AG10803 (cell line): ENCODE measurements at places on chromosomes 1 and 21.
A peak's percentile ranks its signal among the peaks of the same experiment; 100 is the strongest.

DNA sequence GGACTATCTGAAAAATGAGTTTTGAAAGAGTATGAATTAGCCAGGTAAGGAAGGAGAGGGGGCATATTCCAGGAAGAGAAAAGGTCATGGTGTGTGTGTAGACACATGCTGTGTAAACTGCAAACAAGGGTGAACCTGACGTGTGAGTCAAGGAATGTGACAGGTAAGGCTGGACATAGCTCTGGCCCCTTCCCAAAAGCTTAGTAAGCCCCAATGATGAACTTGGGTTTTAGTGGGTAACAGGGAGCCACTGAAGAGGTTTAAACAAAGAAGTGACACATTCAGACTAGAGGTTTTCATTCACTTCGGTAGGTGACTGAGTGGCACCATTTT is 36.7 kb downstream of the EGLN1 start:
- DNase-seq, result no peak

- DNase-seq, result no peak
Measured at GRCh38 chr1:23720256-23720995, 22.8 kb upstream of the ELOA start.

GRCh38 chr1:43708002-43708410 is 670 bp downstream of the ST3GAL3 start:
- DNase-seq, result peak; percentile 36

GRCh38 chr1:222546091-222546490 is 1.8 kb downstream of the HHIPL2 start:
- DNase-seq, result no peak

- no peak for DNase-seq
Measured at GRCh38 chr1:66333466-66334199, 200.3 kb upstream of the SGIP1 start.

GRCh38 chr1:243475966-243476365 is 220.1 kb downstream of the SDCCAG8 start:
- peak; percentile 34 for DNase-seq

- no peak for DNase-seq
Measured at GRCh38 chr1:117899801-117900200, 29.6 kb downstream of the GDAP2 start.

DNA sequence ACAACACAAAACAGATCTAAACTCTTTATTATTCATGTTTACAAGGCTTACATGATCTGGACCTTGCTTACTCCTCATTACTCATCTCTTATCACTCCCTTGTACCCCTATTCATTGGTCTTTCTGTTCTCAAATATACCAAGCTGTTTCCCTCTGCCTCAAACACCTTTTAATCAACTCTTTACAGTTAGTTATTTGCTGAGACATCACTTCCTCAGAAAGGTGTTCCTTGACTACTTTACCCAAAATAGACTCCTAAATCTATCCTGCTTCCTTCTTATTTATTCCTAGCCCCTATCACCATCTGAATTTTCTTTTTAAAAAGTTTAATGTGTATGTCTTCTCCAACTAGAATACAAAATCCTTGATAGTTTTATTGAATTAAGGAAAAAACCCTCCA is 100.6 kb upstream of the SLFNL1 start:
- DNase-seq, result no peak

DNA sequence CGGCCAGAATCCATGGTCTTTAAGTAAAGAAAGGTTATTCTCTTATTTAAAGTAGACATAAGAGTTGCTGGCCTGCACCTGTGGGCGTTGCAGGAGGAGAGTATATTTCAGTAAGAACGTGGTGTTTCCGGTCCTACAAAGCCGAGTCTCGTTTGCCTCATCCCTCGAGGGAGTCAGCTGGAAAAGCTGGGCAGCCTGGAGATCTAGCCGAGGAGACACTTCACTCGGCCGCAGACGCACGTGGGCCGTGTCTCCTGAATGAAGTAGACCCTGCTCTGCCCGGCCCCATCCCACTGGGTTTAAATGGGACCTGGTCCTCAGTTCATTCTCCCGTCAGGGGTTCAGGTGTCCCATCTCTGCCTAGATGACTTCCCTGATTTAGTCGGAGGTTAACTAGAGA is 14.9 kb downstream of the SLC45A1 start:
- no peak for DNase-seq

- DNase-seq, result no peak
Measured at GRCh38 chr1:167059809-167060107, 30.4 kb downstream of the GPA33 start.

GRCh38 chr1:209565759-209566678 is 17.5 kb upstream of the CAMK1G start:
- DNase-seq, result peak; percentile 80

- no peak for DNase-seq
Measured at GRCh38 chr1:184101571-184101970, 50.0 kb downstream of the TSEN15 start.
